A549 treated with Mapracorat at 1 μM for 4 hours (cell line): ENCODE measurements at places on chromosomes 1 and 21. TPM values are rescaled to one million over a fixed set of nuclear protein-coding genes. Genes with fewer than 3 reads are reported as not detected.

Gene PLA2G2F
- total RNA-seq = not detected in 5 replicates

Gene IGSF3
- 14.6 to 19.7 TPM (median 18.2 TPM) in 5 replicates for total RNA-seq

Gene AKNAD1
- 0.78 to 2.5 TPM (median 1.2 TPM) in 5 replicates for total RNA-seq

Gene OSCP1
- total RNA-seq = 5.0 to 7.5 TPM (median 6.7 TPM) in 5 replicates

Gene TEX38
- total RNA-seq = not detected in 5 replicates

Gene KRTAP11-1
- total RNA-seq = not detected in 5 replicates

Gene NGF
- total RNA-seq = 1.0 to 1.7 TPM (median 1.3 TPM) in 5 replicates

Gene C4BPA
- 0.45 to 0.89 TPM (median 0.66 TPM) in 5 replicates for total RNA-seq

Gene TCEA3
- 0.46 to 0.64 TPM (median 0.48 TPM) in 5 replicates for total RNA-seq

Gene CRYAA
- not detected in 5 replicates for total RNA-seq

Gene MYOG
- not detected in 5 replicates for total RNA-seq

Gene ANGPTL1
- not detected in 5 replicates for total RNA-seq

Gene BRINP3
- not detected in 5 replicates for total RNA-seq

Gene TARDBP
- 168 to 213 TPM (median 192 TPM) in 5 replicates for total RNA-seq

Gene PADI2
- total RNA-seq = 0.86 to 1.1 TPM (median 1.0 TPM) in 5 replicates

Gene WDR4
- total RNA-seq = 18.5 to 30.9 TPM (median 27.8 TPM) in 5 replicates

Gene OR2G6
- total RNA-seq = not detected in 5 replicates

Gene PKP1
- total RNA-seq = 0.02 to 0.08 TPM (median 0.05 TPM) in 3 of 5 replicates, not detected in the others

Gene IFNGR2
- total RNA-seq = 53.3 to 57.0 TPM (median 53.9 TPM) in 5 replicates

Gene DNASE2B
- not detected in 5 replicates for total RNA-seq

Gene SMCP
- not detected in 5 replicates for total RNA-seq

Gene LDLRAD2
- 0.02 to 0.17 TPM (median 0.07 TPM) in 4 of 5 replicates, not detected in the other for total RNA-seq

Gene SLC35D1
- 6.6 to 7.9 TPM (median 7.6 TPM) in 5 replicates for total RNA-seq

Gene PRCC
- total RNA-seq = 67.3 to 76.8 TPM (median 72.9 TPM) in 5 replicates

Gene HENMT1
- total RNA-seq = 3.9 to 5.3 TPM (median 4.3 TPM) in 5 replicates

Gene CORT
- 0.14 to 0.29 TPM (median 0.17 TPM) in 4 of 5 replicates, not detected in the other for total RNA-seq

Gene C1orf167
- total RNA-seq = not detected in 5 replicates

Gene CLCA1
- not detected in 5 replicates for total RNA-seq

Gene NRAS
- total RNA-seq = 26.2 to 32.2 TPM (median 30.0 TPM) in 5 replicates

Gene IL6R
- 22.0 to 30.9 TPM (median 27.2 TPM) in 5 replicates for total RNA-seq

Gene ADAMTSL4
- 4.3 to 8.1 TPM (median 6.8 TPM) in 5 replicates for total RNA-seq

Gene SPTA1
- not detected in 5 replicates for total RNA-seq

Gene ETV3L
- not detected in 5 replicates for total RNA-seq

Gene LDLRAD1
- not detected in 5 replicates for total RNA-seq

Gene MARCKSL1
- 56.5 to 70.2 TPM (median 68.3 TPM) in 5 replicates for total RNA-seq

Gene ESPN
- total RNA-seq = 0.55 to 1.0 TPM (median 0.68 TPM) in 5 replicates

Gene CLDN14
- not detected in 5 replicates for total RNA-seq

Gene SELL
- total RNA-seq = 0.13 to 0.65 TPM (median 0.19 TPM) in 4 of 5 replicates, not detected in the other

Gene HCRTR1
- total RNA-seq = not detected in 5 replicates

Gene OR6K3
- total RNA-seq = not detected in 5 replicates

Gene RPTN
- total RNA-seq = not detected in 5 replicates

Gene RGS16
- total RNA-seq = 0.25 to 0.45 TPM (median 0.28 TPM) in 5 replicates

Gene HOOK1
- total RNA-seq = 0.12 to 0.30 TPM (median 0.25 TPM) in 5 replicates

Gene C21orf58
- total RNA-seq = 2.6 to 5.7 TPM (median 4.7 TPM) in 5 replicates

Gene RAD54L
- total RNA-seq = 8.2 to 12.0 TPM (median 10.7 TPM) in 5 replicates

Gene RHD
- not detected in 5 replicates for total RNA-seq

Gene KRTAP6-1
- not detected in 5 replicates for total RNA-seq

Gene HMCN1
- 0.01 to 0.15 TPM (median 0.09 TPM) in 5 replicates for total RNA-seq

Gene IL10
- not detected in 5 replicates for total RNA-seq

Gene PCSK9
- total RNA-seq = 2.0 to 3.8 TPM (median 3.0 TPM) in 5 replicates

Gene ANXA9
- total RNA-seq = 0.51 to 1.2 TPM (median 0.92 TPM) in 5 replicates
